ENCODE measurements at places on chromosomes 1 and 21.

- no peak for DNase-seq
Measured at GRCh38 chr1:180279651-180280050, 49.6 kb downstream of the LHX4 start.

- DNase-seq, result no peak
Measured at GRCh38 chr1:246934765-246935164, 3.0 kb upstream of the AHCTF1 start.

DNA sequence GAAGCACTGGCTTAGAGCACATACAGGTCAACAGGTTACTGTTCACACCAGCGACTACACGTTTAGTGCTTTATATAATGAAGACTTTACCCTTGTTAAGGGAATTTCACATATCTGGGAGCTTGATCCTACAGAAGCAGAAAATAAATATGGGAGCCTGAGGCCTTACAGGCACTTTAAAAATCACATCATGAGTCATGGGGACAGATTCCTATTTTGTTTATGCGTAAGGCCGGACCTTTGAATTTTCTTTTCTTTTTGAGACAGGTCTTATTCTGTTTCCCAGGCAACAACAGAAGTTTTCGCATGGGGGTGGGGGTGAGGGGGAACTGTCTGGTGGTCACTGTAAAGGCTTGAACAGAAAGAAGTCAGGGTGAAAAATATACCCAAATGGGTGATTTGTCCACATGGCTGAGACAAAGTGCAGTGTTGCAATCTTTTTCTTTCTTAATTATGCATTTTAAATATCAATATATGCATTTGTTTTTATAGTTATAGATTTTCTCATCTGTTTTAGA lies 276.7 kb downstream of the KCNH1 start:
- no peak for DNase-seq

- DNase-seq, result no peak
Measured at GRCh38 chr1:21655748-21656147, 13.4 kb downstream of the RAP1GAP start.

GRCh38 chr21:44702111-44702972 lies 5.4 kb downstream of the KRTAP10-12 start:
- no peak for DNase-seq

- DNase-seq, result no peak
Measured at GRCh38 chr1:109578947-109579443, 30.6 kb downstream of the GNAI3 start.

DNA sequence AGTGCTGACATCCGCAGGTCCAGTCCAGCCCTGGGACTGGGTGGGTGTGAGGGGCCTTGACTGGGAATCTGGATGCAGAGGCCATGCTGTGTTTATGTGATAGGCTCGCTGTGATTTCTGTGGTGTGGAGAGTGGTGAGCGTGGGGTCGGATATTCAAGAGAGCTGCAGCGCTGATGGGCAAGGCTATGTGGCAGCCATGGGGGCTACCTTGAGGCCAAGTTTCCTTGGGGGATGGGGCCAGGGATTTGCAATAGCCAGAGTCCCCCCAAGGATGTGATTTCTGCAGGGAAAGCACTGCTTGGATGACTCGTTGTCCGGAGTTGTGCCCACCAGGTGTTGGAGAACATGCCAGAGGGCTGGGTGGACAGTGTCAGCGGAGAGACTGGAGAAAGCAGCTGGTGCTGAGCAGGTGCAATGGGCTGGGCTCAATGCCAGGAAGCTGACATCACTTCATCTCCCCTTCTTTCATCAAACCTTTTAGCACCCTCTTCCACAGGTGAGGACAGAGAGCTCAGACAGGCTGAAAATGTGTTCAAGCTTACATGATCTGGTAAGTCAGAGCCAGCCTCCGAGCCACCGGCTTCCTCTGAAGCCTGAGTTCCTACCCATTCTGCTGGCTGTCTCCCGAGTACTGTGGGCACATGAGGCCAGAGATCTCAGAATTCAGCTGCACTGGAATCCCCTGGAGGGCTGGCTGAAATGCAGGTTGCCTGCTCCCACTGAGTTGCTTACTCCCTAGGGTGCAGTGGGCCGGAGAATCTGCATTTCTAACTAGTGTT lies 132.9 kb downstream of the RHOU start:
- no peak for DNase-seq

GRCh38 chr1:92862605-92863004 lies 30.8 kb downstream of the RPL5 start:
- DNase-seq, result no peak

DNA sequence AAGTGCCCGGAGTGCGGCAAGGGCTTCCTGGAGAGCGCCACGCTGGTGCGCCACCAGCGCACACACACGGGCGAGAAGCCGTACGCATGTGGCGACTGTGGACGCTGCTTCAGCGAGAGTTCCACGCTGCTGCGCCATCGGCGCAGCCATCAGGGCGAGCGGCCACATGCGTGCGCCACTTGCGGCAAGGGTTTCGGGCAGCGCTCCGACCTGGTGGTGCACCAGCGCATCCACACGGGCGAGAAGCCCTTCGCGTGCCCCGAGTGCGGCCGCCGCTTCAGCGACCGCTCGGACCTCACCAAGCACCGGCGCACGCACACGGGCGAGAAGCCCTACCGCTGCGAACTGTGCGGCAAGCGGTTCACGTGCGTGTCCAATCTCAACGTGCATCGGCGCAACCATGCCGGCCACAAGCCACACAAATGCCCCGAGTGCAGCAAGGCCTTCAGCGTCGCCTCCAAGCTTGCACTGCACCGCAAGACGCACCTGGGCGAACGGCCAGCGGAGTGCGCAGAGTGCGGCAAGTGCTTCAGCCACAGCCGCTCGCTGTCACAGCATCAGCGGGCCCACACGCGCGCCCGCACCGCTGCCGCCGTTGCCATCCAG lies 10.0 kb downstream of the ZNF672 start:
- DNase-seq, result no peak
